ENCODE measurements at places on chromosomes 6 and 20. TPM values are rescaled to one million over a fixed set of nuclear protein-coding genes. Genes with fewer than 3 reads are reported as not detected.
A peak's percentile ranks its signal among the peaks of the same experiment; 100 is the strongest.

FAM209B gene
- total RNA-seq, result not detected

- DNase-seq, result no peak
Measured at GRCh38 chr20:64145458-64146300, 18.6 kb upstream of the MYT1 start.

- no peak for DNase-seq
Measured at GRCh38 chr20:48619126-48620101, 208.4 kb downstream of the PREX1 start.

PPP1R14C gene
- 0.42 TPM for total RNA-seq

- no peak for DNase-seq
Measured at GRCh38 chr6:2791450-2791974, 26.3 kb downstream of the WRNIP1 start.

DNA sequence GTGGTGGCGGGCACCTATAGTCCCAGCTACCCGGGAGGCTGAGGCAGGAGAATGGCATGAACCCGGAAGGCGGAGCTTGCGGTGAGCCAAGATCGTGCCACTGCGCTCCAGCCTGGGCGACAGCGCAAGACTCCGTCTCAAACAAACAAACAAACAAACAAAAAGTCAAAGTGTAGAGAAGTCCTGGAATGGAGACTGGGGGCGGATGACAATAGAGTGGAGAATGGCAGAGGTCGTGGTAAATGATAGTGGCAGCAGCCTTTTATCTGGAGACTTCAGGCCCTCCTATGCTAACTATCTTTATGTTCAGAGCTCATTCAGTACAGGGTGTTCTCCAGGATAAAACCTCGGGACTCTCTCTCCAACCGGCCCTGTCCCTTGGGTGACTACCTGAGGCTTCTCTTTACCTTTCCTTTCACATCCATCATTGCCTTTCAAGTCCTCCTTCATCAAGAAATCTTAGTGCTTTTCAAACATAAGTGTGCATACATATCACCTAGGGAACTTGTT, 1.4 kb upstream of the FKBPL start:
- no peak for DNase-seq

DNA sequence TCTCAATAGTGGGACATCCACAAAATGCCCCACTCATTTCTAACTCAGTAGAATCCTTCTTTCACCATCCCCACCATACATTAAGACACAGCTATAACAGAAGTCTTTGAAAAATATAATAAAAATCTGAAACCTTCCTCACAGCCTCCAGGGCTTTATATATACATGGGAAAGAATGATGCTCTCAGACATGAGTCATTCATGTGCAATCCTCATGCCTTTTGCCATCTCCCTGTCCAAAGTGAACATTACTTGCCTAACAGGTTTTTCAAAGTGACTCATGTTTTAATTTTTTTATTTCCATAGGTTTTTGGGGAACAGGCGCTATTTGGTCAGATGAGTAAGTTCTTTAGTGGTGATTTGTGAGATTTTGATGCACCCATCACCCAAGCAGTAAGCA, 162.7 kb downstream of the RALGAPA2 start:
- DNase-seq, result no peak

DNA sequence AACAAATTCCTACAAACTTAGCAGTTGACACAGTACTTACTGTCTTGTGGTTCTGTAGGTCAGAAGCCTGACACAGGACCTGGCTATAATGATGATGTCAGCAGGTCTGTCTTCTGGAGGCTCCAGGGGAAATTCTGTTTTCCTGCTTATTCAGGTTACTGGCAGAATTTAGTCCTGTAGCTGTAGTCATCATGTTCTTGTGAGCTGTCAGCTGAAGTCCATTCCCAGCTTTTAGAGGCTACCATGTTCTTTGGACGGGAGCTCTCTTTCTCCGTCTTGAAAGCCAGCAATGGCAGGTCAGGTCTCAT, 99.2 kb downstream of the HIVEP1 start:
- no peak for DNase-seq

DNA sequence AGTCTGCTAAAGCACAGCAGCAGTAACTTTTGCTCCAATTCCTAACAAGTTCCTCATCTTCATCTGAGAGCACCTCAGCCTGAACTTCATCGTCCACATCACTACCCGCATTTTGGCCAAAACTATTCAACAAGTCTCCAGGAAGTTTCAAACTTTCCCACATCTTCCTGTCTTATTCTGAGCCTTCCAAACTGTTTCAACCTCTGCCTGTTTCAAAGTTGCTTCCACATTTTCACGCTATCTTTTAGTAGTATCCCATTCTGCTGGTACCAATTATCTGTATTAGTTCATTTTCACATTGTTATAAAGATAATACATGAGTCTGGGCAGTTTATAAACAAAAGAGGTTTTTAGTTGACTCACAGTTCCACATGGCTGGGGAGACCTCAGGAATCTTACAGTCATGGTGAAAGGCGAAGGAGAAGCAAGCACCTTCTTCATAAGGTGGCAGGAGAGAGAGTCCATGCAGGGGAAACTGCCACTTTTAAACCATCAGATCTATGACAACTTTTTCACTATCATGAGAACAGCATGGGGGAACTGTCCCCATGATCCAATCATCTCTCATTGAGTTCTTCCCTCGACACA, 99.4 kb upstream of the GRIK2 start:
- no peak for DNase-seq

- DNase-seq, result no peak
Measured at GRCh38 chr6:56096946-56097621, 150.3 kb downstream of the COL21A1 start.

DNA sequence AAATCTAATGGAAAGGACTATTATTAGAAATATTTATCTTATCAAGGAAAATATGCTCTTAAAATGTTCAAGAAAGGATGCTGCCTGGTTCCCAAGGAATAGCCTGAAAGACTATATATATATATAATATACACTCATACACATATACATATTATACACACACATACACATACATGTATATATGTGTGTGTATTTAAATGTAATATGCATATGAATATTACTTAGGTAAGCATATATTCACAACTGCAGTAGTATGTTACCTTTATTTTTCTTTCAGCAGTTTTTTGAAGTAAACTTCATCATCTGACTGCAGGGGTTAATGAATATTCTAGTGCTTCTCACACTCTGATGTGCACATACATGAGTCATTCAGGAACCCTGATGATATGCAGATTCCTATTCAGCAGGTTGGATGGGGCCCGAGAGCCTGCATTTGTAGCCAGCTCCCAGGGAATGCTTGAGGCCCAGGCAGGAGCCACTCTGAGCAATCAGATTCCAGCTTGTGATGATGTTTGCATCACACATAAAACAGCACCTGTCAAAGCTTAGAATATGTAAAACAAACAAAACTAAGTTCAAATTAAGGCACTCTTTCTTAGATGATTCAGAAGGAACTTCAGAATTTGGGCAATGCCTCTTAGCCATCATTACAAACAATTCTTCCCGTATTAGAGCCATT, 16.1 kb downstream of the MYLK4 start:
- DNase-seq, result no peak

DNA sequence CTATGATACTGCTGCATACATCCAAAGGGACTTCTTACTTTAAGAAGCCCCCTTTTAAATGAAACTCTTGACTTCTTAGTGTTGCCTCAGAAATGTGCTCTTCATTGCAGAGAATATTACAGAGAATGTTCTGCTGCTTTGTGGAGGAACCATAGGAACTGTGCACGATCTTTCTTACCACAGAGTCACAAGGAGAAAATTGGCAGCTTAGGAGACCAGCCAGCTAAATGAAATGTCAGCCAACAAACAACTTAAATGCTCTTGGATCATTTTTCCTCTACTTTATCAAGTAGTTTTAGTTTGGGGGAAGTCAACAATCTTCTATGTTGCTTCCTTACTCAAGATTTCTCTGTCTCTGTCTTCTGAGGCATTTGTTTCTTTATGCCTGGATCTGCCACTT, 125.9 kb upstream of the MLIP start:
- no peak for DNase-seq

GRCh38 chr6:32883789-32884188, 29.8 kb downstream of the PSMB9 start:
- DNase-seq, result no peak

FNDC11 gene
- 0.63 TPM for total RNA-seq

DNA sequence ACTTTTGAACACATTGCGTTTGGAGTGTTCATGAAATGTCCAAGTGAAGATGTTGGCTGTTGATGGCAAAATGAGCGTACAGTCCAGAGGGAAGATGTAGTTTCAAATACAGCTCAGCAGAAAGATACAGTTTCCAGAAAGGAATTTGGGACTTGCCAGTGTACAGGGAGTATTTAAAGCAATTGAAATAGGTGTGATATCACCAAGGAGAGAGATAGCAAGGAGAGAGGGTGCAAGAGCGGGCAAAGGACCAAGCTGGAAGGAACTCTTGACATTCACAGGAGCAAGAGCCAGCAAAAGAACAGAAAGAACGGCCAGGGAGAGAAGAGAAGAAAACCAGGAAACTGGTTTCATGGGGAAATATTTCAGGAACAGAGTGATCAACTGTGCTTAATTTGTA, 47.8 kb downstream of the CARMIL1 start:
- no peak for DNase-seq

TPBG gene
- 27.0 TPM for total RNA-seq

GRCh38 chr6:137680705-137681346, 186.2 kb upstream of the TNFAIP3 start:
- DNase-seq, result no peak

CTAGE9 gene
- total RNA-seq, result not detected

GRCh38 chr6:845101-845500, 152.2 kb upstream of the EXOC2 start:
- no peak for DNase-seq

FAM209A gene
- not detected for total RNA-seq

DNA sequence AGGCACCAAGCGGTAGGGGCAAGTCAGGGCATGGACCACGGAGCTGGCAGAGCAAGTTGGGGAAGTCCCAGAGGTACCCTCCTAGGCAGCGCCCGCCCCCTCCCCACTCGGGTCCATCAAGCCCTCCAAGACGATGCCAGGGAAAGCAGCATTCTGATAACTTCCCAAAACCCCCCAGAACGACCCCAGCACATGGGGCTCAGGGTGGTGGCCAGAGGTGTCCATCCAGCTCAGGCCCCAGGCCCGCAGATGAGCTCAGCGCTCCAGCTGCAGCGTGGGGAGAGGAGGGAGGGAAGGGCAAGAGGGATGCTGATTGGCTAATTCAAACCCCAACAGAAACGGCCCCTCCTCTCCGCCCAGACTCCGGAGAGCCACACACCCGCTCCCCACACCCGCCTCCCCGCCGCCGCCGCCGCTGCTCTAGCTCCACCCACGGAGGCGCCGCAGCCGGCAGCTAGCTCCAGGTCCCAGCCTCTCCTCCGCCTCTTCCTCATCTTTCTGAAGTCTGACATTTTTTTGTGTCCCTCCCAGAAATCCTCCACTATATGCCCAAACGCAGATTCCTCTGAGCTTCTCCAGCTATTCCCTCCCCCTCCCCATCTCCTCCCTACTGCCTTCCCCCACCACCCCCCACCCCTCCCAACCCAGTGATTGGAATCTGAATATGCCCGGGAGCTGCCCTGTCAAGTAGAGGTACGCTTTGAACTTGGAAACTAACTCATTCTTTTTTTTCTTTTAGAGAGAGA, 40.3 kb upstream of the TLDC2 start:
- peak; percentile 89 for DNase-seq

GRCh38 chr6:72413884-72414283, 208.0 kb upstream of the KCNQ5 start:
- DNase-seq, result no peak

SOX18 gene
- 4.5 TPM for total RNA-seq

DNA sequence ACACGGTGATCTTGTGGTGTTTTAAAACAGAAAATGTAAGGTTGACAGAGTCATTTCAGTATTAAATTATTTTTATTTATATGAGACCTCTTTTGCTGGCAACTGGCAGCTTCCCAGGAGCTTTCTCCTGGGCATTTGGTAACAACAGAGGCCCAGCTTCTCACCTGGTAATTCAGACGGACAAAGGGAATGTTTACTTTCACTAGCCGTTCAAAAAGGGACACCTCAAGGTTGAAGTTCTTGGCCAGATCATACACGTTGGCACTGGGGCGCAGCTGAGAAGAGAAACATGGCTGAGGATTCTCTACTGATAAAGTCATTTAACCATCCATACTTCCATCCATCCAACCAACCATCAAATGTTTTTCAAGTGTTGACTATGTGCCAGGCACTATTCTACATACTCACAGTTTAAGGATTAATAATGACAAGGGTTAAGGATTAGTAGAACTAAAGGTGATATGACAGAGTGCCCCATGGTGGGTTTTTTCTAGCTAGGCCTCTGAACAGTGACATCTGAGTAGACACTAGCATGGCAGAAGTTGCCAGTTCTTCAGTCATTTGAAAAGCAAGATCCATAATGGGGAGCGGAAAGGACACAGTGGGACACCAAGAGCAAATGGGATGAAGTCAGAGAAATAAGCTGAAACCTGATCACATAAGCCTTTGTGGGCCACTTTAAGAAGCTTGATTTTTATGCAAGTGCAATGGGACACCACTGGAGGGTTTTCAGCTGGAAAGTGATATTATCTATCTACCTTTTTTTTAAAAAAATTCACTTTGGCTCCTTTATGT, 25.1 kb downstream of the ZNFX1 start:
- no peak for DNase-seq

- DNase-seq, result no peak
Measured at GRCh38 chr6:133047065-133047665, 194.0 kb upstream of the EYA4 start.

RIMS4 gene
- total RNA-seq, result 2.4 TPM

VSTM2L gene
- total RNA-seq, result 1.3 TPM

RBCK1 gene
- 42.1 TPM for total RNA-seq

CPXM1 gene
- 46.9 TPM for total RNA-seq

BAG2 gene
- 82.3 TPM for total RNA-seq

DNA sequence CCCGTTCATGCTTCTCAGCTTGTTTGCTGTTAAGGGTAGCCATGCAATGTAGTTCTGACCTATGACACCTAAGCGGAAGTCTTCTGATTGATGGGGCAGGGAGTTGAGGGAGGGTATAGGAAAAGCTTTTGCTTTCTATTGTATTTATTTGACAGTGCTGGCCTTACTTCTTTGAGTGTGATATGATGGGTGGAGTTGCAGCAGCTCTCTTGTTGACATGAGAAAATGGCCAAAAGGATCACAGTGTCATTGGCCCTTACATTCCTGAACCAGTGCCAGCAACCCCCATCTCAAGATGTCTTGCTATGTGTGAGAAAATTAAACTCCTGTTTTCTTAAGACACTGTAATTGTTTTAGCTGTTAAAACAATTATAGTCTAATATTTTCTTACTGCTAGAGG, 117.5 kb downstream of the SAMD5 start:
- no peak for DNase-seq

- no peak for DNase-seq
Measured at GRCh38 chr6:97029552-97029951, 105.0 kb downstream of the KLHL32 start.

ZBTB12 gene
- total RNA-seq, result 4.8 TPM
